Activated naive CD4-positive, alpha-beta T cell treated with anti-CD3 and anti-CD28 coated beads, Interleukin-2, amount 10 ng/mL, durations not matched to agents 7 days and 5 days (primary cell): ENCODE measurements at places on chromosomes 6 and 20.

DNA sequence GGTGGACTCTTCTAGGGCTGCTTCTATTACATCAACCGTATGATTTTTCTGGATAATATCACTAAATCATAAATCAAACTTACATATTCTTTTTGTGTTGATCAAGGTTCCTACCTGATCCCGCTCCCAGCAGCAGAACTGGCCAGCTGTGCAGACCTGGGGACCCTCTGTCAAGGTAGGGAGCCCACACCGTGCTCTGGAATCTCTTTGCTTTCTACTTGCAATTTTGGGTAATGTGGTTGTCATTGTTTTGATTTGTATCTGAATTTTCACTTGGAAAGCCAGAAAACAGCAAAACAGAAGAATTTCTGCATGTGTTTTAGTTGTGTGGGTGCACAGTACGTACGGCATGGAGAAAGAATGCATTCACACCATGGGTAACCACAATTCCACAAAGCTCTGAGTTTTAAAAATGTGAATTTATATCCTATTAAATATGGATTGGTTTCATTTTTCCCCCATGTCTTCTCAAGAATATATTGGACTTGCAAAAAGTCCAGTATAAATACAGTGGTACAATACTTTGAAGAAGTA lies 80.1 kb downstream of the ADGRG6 start:
- DNase-seq = no peak
- H3K27me3 ChIP-seq = peaks cover 4% of the 10 kb centered on the region
- H3K36me3 ChIP-seq = no peaks in the 10 kb centered on the region
- no peak overlapping the region for H3K27ac ChIP-seq
- no peak overlapping the region for H3K4me3 ChIP-seq

- no peaks in the 10 kb centered on the region for H3K36me3 ChIP-seq
- H3K27ac ChIP-seq = no peak overlapping the region
- H3K4me1 ChIP-seq = no peaks in the 10 kb centered on the region
- no peak for DNase-seq
- no peaks in the 10 kb centered on the region for H3K27me3 ChIP-seq
These were observed 79.8 kb upstream of the EYS start for GRCh38 chr6:65786815-65787214.

DNA sequence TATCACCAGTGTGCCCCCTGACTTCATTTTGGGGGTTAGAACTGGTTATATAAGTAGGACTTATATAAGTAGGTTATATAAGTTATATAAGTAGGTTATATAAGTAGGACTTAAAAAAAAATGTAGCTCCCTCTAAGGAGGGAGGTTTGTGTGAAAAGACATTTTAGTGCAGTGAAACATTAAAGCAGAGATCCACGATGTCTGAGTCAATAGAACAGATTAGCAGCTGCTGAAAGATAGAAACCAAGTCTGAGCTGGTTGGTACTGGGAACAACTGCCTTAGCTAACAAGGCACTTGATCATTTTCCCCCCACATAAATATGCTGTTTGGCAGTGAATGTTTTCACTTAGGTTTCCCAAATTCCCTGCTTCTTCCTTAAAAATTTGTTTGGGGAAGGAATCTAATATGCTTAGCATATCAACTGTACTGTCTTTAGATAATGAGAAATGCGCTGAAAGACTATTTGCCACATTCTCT lies 2.1 kb upstream of the RPS12 start:
- H3K4me1 ChIP-seq = peaks cover 37% of the 10 kb centered on the region
- H3K27ac ChIP-seq = peak overlapping the region; percentile 100
- peak overlapping the region; percentile 96 for H3K4me3 ChIP-seq
- H3K36me3 ChIP-seq = peaks cover 29% of the 10 kb centered on the region

DNA sequence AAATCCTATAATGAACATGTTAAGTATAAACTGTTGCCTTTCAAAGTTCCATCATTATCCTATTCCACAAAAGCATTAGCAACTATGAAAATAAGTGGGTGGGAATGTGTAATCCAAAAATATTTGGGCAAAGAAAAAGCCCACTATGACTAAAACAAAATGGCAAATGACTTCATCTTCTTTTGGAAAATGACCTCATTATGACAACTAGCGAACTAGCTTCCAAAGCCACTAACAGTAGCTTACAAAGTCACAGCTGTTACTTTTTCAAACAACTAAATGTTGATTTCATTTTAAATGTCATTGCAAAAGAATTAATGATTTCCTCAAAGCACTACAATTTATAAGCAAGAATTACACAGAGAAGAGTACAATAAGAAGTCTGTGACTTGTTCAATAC lies 49.8 kb upstream of the RUNX2 start:
- no peak overlapping the region for H3K27ac ChIP-seq
- H3K36me3 ChIP-seq = peaks cover 7% of the 10 kb centered on the region
- H3K27me3 ChIP-seq = no peaks in the 10 kb centered on the region

DNA sequence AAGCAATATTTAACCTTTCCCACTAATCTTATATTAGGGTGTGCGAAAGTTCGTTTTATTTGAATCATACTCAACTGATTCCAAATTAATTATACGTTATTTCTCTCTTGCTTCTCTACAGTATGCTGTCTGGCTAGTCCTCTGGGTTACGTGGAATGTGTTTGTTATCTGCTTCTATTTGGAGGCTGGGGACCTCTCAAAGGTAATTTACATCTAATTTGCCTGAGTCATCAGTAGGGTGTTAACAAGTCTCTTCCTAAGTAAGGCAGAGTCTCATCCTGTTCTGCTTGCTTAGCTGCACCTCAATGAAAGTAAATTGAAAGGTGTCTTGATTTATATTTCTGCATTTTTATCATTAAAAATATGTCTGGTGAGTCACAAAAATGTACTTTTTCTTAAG lies 551.5 kb downstream of the NKAIN2 start:
- no peak overlapping the region for H3K4me3 ChIP-seq
- DNase-seq = no peak
- H3K4me1 ChIP-seq = no peaks in the 10 kb centered on the region
- H3K27ac ChIP-seq = no peak overlapping the region

DNA sequence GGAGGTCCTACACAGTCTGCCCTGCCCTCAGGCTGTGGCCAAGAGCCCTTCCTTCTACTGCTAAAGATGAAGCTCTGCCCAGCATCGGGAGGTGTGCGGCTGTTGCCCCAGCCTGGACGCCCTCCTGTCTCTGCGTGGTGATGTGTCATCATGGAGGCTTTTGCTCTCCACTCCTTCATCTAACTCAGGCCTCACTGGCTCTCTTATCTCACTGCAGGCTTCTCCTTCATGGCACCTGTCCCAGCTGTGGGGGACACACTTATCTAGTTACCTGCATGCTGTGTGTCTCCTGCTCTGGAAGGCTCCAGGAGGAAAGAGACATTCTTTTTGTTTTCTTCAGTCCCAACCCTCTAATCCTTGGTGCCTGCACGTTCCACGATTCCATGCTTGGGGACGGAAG lies 89.1 kb downstream of the PSMG4 start:
- H3K4me1 ChIP-seq = no peaks in the 10 kb centered on the region
- DNase-seq = no peak
- H3K4me3 ChIP-seq = no peak overlapping the region

DNA sequence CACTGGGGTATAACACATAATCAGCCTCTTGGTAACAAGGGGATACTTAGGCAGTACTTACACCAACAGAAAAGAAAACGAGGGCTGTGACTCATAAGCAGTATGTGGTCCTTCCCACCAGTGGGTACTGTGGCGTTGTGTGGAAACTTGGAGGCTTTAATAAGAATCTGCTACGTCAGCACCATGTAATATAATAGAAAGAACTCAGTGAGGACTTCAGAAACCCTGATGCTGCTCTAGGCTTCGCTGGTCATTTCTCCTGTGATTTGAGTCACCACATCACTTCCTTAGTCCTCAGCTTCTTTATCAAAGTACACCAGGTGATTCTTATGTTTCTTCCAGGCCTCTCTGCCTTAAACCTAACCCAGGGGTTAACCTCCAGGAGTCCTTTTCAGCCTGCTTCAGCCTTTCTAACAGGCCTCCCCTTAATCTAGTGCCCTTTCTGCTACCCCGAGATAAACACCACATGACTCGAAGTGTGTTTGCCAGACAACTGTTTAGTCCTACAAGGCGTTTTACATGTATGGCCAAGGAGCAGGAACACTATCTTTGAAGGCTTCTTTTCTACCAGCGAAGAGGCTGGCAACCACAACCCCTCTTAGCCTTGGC lies 68.5 kb downstream of the FYN start:
- peak overlapping the region; percentile 88 for H3K27ac ChIP-seq
- H3K27me3 ChIP-seq = no peaks in the 10 kb centered on the region

- H3K27me3 ChIP-seq = no peaks in the 10 kb centered on the region
- no peak for DNase-seq
- peaks cover 1% of the 10 kb centered on the region for H3K36me3 ChIP-seq
- no peak overlapping the region for H3K27ac ChIP-seq
- peaks cover 77% of the 10 kb centered on the region for H3K4me1 ChIP-seq
These were observed 35.1 kb upstream of the DUSP22 start for GRCh38 chr6:257031-257725.

DNA sequence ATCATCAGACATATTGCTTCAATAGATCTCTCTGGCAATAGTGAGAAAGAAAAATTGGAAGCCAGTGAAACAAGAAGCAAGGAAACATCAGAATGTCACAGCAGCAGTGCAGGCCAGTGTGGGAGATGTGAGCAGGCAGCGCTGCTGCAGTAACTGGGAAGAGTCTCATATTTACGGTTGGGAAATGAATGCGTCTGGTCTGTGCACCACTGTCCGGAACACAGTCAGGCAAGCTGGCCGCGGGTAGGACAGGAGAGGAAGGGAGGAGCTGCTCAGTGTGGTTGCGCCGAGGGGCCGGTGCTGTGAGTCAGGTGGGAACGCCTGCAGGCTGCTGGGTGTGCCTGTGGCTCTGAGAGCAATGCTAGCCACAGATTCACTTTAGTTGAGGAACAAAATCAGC lies 6.4 kb upstream of the PSMG4 start:
- H3K4me1 ChIP-seq = peaks cover 20% of the 10 kb centered on the region
- DNase-seq = no peak

DNA sequence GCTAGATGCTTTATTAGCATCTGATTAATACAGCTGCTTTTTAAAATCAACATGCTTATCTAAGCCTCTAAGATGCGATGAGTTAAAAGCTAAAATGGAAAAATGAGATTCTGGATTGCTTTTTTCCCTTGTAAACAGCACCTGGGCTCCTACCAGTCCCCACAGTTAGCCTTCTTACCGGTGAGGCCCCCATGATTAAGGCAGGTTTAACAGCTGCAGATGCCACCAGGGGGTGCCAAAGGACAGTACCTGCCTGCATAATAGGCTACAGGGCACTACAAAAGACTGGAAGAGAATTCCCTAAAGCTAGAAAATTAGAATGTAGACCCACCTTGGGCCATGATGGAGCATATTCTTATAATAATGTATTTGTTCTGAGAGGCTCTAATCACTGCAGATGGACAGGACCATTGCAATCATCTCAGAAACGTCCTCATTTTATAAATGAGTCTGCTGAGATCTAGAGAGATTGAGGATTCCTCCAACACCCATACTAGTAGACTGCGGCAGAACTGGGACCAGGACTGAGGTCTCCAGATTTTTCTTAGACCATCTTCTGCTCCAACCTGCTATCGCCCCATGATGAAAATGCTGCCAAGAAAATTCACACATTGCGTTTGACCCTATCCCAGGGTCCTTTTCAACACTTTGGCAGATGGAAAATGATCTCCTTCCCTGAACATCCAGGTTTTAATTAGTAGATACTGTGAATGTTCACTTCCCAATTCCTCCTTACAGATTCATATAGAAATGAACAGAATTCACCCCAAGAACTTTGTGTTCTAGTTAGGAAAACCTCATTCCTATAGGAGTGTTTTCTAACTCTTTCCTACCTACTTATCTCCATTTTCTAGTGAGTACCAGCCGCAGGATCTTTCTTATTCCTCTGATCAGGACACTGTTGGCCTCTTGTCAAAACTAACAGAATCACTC lies 148.8 kb downstream of the RPS12 start:
- H3K4me3 ChIP-seq = no peak overlapping the region
- DNase-seq = peak; percentile 77
- peaks cover 12% of the 10 kb centered on the region for H3K27me3 ChIP-seq
- H3K36me3 ChIP-seq = peaks cover 1% of the 10 kb centered on the region
- H3K27ac ChIP-seq = no peak overlapping the region

GRCh38 chr6:102114402-102114801 lies 720.9 kb downstream of the GRIK2 start:
- no peak overlapping the region for H3K27ac ChIP-seq
- no peaks in the 10 kb centered on the region for H3K36me3 ChIP-seq
- no peak overlapping the region for H3K4me3 ChIP-seq
- no peaks in the 10 kb centered on the region for H3K27me3 ChIP-seq
- no peaks in the 10 kb centered on the region for H3K4me1 ChIP-seq
- DNase-seq = no peak
